ENCODE measurements at places on chromosomes 7 and 10.

GRCh38 chr7:99173787-99174186, 29.9 kb upstream of the SMURF1 start:
- DNase-seq, result no peak

GRCh38 chr7:79341902-79342301, 111.6 kb downstream of the MAGI2 start:
- DNase-seq, result no peak

DNA sequence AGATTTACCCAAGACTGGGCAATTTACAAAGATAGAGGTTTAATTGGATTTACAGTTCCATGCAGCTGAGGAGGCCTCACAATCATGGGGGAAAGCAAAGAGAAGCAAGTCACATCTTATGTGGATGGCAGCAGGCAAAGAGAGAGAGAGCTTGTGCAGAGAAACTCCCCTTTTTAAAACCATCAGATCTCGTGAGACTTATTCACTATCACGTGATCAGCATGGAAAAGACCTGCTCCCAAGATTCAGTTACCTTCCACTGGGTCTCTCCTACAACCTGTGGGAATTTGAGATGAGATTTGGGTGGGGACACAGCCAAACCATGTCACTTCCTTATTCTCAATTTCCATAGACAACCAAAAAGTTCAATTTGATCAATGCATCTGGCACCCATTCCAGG, 24.9 kb upstream of the NOBOX start:
- no peak for DNase-seq

- no peak for DNase-seq
These were observed 272.9 kb upstream of the KLF6 start for GRCh38 chr10:4057725-4058513.

- no peak for DNase-seq
These were observed 370.3 kb upstream of the LRRN3 start for GRCh38 chr7:110720626-110721025.

GRCh38 chr10:43407148-43407575, 1.8 kb downstream of the HNRNPF start:
- DNase-seq, result peak; percentile 66

DNA sequence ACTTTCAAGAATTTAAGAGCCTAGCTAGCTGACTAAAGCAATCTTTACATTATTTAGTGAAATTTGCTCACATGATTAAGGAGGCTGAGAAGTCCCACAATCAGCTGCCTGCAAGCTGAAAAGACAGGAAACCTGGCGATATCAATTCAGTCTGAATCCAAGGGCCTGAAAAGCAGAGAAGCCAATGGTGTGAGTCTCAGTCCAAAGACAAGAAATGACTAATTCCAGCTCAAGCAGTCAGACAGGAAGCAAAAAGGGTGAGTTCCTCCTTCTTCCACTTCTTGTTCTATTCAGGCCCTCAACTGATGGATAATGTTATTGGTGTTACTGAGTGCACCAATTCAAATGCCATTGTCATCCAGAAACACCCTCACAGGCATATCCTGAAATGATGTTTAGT, 1231.6 kb upstream of the CELF2 start:
- DNase-seq, result no peak

GRCh38 chr10:23479798-23480473, 41.1 kb downstream of the OTUD1 start:
- no peak for DNase-seq

DNA sequence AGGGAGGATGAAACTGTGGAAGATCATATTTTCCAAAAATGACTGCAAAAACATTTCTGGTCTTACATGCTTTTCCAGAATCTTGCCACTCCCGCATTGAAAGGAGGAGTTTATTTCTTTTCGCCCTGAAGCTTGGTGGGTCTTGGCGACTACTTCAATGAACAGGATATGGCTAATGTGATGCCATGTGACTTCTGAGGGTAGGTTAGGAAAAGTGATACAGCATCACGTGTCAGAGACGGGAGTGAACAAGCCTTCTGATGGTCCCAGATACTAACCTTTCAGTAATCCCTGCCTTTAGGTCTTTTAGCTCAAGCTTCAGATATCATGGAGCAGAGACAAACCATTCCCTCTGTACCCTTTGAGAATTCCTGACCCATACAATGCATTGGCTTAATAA, 192.2 kb upstream of the HPS1 start:
- DNase-seq, result no peak

DNA sequence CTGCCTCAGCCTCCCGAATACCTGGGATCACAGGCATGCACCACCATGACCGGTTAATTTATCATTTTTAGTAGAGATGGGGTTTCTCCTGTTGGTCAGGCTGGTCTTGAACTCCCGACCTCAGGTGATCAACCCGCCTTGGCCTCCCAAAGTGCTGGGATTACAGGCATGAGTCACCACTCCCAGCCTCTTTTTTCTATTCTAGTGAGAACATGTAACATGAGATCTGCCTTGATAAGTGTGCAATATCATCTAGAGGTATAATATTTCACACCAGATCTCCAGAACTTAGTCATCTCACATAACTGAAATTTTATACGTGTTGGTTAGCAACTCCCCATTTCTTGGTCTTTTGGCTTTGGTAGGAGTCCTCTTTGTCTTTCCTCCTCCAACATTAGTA, 656.9 kb downstream of the CNTNAP2 start:
- no peak for DNase-seq

- DNase-seq, result no peak
These were observed 68.1 kb downstream of the HBP1 start for GRCh38 chr7:107236862-107237261.

DNA sequence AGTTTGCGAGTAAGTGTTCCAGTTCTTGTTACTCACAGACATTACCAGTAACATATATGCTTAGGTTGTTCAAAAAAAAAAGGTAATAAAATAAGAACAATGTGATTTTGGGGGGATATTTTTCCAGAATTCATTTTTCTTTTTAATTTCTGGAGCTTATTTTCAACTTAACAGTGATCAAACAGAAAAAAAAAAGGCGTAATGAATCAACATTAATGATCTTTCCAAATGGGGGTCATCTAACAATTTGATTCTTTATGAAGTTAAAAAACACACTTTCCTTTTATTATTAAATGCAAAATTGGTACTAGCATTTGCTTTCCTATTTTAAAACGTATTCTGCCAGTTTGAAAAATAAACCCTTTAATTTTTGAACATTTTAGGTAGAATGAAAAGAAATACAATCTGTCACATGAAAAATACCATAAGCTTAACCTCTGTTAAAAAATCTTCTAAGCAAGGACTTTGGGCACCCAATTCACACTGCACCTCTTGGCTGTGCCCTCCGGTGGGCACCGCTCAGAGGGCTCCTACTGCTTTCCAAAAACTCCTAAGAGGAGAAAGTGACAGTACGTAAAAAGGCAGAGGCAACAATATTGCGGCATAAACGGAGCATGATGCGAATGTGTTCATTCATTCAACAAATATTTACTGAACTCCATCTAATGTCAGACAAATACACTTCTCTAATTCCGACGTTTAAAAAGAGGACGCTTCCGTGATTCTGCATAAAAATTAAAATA, 32.6 kb downstream of the CNPY1 start:
- no peak for DNase-seq

GRCh38 chr10:113739031-113739430, 12.5 kb upstream of the PLEKHS1 start:
- DNase-seq, result no peak

GRCh38 chr10:105952153-105952552, 1212.4 kb downstream of the SORCS1 start:
- no peak for DNase-seq

DNA sequence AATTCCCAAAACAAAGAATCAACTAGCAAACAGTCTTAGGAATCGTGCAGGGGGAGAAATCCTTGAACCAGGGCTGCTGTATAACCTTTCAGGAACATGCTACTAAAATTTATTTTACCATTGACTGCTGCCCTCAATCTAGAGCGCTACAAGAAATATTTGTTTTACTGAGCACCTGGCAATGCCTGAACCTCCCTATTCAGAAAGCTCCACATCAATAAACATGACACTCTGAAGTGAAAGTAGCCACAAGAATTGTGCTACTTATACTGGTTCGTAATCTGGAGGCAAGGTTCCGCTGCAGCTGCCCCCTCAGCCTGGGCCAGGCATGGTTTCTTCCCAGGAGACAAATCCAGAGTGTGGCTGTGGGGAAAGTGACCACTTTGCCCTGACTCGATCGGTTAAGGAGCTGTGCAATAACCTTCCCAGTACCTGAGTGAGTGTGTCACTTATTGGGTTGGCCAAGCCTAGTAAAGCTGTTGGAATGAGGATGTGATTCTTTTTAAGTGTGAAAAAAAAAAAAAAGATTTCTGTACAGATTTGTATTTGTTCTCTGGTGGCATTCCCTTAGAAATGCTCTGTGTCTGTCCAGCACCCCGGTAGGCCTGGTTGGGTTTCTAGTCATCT, 7.7 kb downstream of the VWA2 start:
- no peak for DNase-seq

GRCh38 chr7:127718340-127718679, 66.3 kb downstream of the SND1 start:
- no peak for DNase-seq

- DNase-seq, result peak; percentile 49
These were observed 460 bp downstream of the ANXA11 start for GRCh38 chr10:80204677-80205476.

DNA sequence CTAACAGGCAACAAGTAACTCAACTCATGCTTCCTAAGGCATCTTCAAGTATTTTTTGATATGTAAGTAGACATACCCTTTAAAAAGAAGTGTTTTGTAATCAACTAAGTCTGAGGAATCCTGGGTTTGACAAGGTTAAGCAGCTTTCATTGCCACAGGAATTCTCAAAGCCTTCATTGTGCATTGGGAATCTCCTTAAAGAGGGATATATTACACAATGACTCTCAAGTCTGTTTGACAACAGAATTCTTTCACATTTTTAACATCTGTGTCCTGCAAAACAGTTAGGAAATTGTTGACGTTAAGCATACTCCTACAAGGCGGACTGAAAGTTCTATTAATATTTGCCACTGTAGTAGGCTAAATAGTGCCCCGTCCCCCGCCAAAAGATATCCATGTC, 71.4 kb downstream of the SGMS1 start:
- no peak for DNase-seq

- DNase-seq, result no peak
These were observed 128.4 kb downstream of the ELMO1 start for GRCh38 chr7:37320140-37320847.

DNA sequence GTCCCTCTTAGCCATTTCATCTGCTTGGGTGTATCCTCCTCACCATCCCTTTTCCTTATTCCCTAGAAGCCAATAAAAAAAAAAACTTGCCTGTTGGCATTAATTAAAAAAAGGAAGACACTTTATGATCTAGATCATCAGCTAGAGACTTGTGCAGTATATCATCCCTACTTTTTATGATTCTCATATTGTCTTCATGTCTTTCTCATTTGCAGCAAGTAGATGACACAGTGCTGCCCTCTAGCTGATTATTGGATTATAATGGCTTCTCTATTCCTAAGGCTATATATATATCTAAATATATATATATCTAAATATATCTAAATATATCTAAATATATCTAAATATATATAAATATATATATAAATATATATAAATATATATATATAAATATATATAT, 272.4 kb upstream of the LRGUK start:
- DNase-seq, result no peak

DNA sequence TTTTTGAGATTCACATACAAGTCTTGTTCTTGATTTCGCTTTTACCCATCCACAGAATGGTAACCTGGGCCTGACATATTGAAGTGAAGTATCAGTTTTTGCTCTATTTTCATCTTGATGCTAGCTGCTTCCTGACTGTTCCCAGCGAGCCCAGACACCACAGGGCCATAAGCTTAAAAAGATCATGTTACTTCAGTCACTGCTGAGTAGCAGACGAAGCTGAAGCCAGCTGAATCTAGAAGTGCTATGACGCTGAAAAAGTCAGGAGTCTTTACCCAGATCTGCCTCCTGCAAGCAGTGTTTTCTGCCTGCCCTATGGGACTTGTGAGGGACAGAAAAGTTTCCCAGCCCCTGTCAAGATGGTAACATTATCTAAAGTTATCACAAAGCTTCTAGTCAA, 2.7 kb upstream of the PRXL2A start:
- DNase-seq, result no peak

DNA sequence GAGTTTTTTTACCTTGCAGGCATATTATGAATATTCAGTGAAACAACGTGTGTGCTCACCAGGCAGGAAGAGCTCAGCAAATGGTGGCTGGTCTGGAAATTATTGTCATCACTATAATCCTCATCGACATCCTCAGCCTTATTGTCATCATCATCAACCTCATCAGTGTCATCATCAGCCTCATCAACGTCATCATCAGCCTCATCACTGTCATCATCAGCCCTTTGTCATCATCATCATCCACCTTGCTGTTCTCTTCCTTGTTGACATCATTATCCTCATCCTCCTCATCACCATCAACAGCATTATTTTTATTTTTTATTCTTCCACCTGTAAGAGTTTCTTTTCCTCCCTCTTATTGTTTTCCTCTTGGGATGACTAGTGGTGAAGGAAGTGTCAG, 142.3 kb upstream of the GPR26 start:
- no peak for DNase-seq

GRCh38 chr10:35643151-35644049, 1.3 kb upstream of the FZD8 start:
- peak; percentile 6 for DNase-seq

GRCh38 chr10:22489467-22489866, 144.2 kb downstream of the SPAG6 start:
- DNase-seq, result no peak

GRCh38 chr7:90982228-90982627, 282.0 kb upstream of the FZD1 start:
- DNase-seq, result no peak

DNA sequence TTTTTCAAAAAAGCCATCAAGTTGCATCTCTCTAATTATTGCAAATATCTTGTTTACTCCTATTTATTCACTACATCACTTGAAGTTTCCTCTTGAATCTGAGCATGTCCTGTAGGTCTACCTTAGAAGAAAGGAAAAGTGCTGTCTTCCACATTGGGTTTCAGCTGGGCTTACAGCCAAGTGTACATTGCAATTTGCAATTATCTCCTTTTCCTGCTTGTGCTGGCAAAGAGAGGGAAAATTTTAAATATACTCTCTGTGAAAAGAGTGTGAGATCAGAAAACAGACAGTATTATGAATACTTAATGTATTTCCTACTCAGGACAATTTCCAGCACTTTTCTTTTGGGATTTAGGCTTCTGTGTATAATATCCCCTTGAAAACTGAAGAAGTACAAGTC, 839.7 kb downstream of the CNTNAP2 start:
- DNase-seq, result no peak

DNA sequence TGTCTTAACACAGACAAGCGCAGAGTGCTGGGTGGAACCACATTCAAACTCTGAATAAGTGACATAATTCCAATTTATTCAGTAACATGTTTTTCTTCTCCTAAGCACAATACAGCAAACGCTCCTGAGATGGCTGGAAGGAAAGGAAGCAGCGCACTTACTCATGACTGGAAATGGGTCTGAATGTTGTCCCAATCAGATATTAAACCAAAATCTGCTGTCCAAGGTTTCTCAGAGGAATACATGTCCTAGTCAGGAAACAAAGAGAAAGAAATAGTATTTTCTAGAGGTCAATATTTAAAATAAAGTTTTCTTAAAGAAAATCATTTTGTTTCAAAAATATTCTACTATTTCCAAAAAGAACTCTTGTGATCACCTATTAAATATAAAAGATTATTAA, 14.0 kb downstream of the USP6NL start:
- DNase-seq, result no peak

- DNase-seq, result no peak
These were observed 635.1 kb upstream of the SEMA3D start for GRCh38 chr7:85821926-85822325.

- DNase-seq, result no peak
These were observed 22.6 kb upstream of the CREB5 start for GRCh38 chr7:28389504-28390395.

Measured in activated naive CD8-positive, alpha-beta T cell treated with anti-CD3 and anti-CD28 coated beads for 36 hours (primary cell).